Activated naive CD8-positive, alpha-beta T cell treated with anti-CD3 and anti-CD28 coated beads for 36 hours (primary cell): ENCODE measurements at places on chromosomes 11 and 22. TPM values are rescaled to one million over a fixed set of nuclear protein-coding genes. Genes with fewer than 3 reads are reported as not detected.

Gene CHRDL2
- not detected for total RNA-seq

Gene DCDC1
- 0.14 TPM for total RNA-seq

Gene P4HA3
- not detected for total RNA-seq

Gene BCR
- total RNA-seq: 32.0 TPM

Gene CPT1B
- 33.7 TPM for total RNA-seq

Gene APOL1
- total RNA-seq: 17.6 TPM

Gene ST13
- 250 TPM for total RNA-seq

Gene TMPRSS6
- total RNA-seq: 2.0 TPM
